ENCODE measurements at places on chromosomes 5 and 9.

DNA sequence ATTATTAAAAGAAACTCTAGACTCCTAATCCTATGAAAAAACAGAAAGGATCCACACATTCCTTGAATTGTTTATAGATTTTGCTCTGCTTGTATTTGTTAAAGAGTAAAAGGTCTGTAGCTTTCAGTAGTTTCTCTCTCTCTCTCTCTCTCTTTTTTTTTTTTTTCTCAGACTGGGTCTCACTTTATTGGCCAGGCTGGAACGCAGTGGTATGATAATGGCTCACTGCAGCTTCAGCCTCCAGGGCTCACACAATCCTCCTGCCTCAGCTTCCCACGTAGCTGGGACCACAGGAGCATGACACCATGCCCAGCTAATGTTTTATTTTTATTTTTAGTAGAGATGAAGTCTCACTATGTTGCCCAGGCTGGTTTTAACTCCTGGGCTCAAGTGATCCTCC lies 9.3 kb downstream of the UGT3A2 start:
- no peak for DNase-seq

- no peak for DNase-seq
Measured at GRCh38 chr5:150636391-150637244, 3.8 kb upstream of the SYNPO start.

DNA sequence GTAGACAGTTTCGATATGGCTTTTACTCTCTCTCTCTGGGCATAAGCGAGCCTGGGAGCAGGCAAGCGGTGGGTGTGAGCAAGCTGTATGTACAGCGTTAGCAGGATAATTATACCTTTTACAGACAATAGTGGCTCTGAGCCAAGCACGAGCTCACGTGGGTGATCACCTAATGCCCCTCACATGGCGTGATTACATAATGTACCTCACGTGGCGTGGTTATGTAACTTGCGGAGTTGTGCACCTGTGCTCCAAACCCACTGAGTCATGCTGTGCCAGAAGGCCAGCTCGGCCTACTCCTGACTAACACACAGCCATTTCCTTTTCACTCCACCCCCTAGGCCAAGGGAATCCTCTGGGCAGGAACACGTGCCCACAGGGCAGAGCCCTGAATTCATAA lies 797.2 kb downstream of the EFNA5 start:
- no peak for DNase-seq

DNA sequence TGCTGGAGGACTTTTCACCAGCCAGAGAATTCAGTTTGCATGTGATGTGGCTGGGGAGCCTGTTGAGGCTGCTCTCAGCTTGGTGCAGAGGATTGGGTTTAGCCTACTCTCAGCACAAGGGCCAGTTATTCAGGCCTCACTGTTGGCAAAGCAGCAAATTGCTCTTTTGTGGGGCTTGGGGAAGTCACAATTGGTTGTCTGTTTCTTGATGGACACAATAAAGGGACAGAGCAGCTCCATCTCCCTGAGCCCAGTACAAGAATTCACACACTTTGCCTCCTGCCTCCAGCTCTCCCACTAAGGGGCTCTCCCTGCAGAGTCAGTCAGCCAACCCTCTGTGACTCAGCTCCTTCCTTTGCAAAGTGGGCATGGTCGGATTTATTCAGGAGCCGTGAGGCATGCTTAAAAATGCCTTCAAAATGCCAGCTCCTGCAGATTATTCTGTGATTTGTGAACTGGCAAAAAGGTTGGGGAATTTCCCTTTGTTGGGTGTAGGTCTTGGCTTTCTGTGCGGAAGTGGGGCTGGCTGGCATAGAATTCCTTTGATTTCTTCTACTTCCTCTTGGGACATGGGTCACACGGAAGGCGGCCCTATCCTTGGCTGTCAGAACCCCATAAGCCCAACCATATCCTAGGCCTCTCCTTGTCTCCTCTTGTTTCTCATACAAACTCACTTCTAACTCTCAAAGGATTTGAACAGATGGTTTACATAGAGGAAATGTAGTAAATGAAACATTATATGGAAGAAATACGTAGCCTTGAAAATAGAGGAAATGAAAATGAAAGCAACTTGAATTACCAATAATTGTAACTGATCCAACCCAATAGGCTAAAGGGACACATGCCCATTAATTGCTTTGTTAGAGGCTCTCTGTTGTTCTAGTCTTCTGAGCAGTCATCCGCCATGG lies 118.7 kb upstream of the CD180 start:
- no peak for DNase-seq

- DNase-seq, result no peak
Measured at GRCh38 chr9:109117856-109118807, 1.6 kb downstream of the TMEM245 start.

DNA sequence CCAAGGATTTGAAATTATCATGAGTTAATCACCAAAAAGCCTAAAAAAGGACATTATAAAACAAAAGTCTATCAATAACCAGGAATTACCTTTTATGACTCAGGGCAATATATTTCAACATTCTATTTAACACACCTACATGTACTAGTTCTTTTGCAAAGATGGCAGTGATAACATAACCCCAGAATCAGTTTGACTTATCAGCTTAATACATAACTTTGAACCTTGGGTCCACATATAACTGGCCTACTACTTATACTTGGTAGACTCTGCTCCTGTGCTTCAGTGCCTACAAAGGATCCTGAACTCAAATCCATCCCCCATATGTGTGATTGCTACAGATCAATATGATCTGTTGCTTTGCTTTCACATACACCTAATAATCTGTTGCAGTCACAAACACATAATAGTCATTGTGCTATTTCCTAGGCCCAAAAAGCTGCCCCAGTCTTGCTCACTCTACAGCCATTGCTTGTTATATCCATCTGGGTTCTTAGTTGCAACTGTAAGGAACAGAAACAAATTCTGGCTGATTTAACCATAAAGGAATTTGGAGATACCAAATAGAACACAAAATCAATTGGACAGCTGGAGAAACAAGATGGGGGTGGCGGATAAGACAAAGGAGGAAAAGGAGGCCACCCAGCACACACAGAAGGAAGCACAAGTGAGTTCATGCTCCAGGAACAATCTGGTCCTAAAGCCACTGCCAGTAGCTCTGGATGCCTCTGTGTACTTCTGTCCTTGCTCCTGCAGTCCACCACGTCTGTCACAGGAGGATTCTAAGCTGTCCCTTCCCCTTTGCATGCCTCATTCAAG lies 25.5 kb downstream of the DEPDC1B start:
- DNase-seq, result no peak

DNA sequence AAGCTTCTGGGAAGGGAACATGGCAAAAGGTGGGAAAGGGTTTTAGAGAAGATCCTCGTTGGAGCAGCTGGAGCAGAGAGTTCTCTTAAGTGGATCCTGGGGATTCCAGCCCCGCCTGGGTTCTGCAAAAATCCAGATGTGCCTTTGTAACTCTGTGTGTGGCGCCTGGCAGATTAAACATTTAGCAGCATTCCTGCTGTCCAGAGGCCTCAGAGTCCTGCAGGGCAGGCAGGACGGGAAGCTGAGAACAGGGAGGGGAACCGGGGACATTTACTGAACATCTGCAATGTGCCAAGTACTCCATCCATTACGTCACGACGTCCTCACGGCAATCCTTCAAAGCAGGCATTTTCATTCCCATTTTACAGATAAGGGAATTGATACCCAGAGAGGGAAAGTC lies 6.0 kb downstream of the EIF4E1B start:
- no peak for DNase-seq

GRCh38 chr5:116466727-116467464 lies 107.7 kb downstream of the SEMA6A start:
- DNase-seq, result no peak

GRCh38 chr5:133247151-133247709 lies 195.4 kb downstream of the HSPA4 start:
- no peak for DNase-seq

- DNase-seq, result no peak
Measured at GRCh38 chr9:120071760-120072159, 508.2 kb downstream of the CDK5RAP2 start.

GRCh38 chr5:32583582-32584232 lies 1.6 kb upstream of the SUB1 start:
- no peak for DNase-seq

DNA sequence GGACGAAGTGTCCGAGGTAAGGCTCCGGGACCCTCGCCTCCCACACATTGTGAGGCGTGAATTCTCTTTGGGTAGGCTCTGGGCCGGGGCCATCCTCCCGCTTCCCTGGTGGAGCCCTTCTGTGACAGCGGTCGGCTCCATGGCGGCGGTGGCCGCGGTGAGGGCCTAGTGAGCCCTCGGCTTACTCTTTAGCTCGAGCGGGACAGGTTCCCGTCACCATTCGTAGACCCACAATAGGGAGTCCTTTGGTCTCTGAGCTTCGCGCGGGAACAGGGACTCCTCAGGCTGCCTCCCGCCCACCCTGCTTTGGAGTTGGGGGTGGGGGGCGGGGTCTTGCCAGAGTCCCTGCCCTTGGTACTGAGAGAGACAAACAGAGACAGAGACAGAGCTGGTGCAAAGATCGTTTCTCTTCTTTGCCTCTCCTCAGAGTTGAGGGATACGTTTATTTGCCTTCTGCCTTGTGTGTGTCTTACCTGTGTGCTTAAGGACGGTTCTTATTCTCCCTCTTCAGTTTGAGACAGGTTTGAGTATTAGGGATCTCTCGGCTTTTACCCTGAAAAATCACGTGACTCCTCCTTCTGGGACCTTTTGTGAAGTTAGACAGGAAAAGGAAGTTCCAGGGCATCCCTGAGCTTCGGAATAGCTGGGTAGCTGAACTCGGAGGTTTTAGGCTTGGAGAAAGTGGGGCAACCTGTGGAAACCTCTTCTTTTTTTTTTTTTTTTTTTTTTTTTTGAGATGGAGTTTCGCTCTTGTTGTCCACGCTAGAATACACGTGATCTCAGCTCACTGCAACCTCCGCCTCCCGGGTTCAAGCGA lies 833 bp downstream of the ANKHD1 start:
- no peak for DNase-seq

DNA sequence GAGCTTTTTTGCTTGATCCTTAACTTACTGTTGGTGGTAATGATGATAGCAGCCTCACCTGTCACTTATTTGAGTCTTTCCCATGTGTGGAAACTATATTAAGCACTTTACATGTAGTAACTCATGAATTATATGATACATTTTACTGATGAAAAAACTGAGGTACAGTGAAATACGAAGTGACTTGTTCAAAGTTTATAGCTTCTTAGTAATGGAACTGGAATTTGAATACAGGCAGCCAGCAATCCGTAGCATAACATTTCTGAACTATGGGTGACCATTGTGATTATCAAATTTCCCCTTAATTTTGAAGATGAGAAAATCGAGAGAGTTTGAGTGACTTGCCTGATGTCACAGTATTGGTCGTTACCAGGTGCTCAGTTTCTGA lies 17.3 kb downstream of the SCAMP1 start:
- DNase-seq, result no peak

- DNase-seq, result no peak
Measured at GRCh38 chr5:130316971-130317680, 412.9 kb downstream of the CHSY3 start.

DNA sequence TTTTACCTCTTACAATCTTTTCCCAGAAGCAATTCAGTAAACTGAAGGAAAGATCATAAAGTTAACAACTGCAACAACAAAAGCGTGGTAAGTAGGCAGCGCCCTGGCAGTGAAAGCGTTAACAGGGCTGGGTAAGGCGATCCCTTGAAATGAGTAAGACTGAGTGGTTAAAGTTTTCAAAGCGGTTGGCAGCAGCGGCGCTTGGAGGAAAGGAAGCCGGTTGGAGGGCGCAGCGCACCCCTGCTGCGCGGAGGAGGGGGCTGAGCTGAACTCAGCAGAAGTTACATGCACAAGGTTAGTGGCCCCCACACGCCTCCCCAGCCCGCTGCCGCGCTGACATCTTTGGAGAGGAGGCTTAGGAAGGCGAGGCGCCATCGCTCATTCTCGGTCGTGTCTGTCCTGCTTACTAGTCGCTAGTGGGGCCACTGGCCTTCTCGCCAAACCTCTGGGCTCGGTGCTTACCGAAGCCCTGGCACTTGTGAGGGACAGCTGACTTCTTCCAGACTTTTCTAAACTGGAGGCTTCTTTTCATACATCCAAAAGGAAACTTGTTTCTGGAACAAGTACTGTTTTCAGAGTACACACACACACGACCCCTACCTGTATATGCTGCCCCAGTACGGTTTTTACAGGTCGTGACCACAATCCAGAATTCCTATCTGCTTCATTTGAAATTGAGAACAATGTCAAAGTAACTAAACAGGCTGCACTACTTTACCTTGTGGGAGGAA lies at the start of gene SH3RF2:
TSS of gene SH3RF2 (plus strand) at position 178 of the 731 bp plus-strand sequence. CDS start 1,351 bp downstream, outside the sequence.
- no peak for DNase-seq

- no peak for DNase-seq
Measured at GRCh38 chr9:70641031-70641430, 226.6 kb upstream of the KLF9 start.

- no peak for DNase-seq
Measured at GRCh38 chr9:89036891-89037290, 45.6 kb downstream of the S1PR3 start.

DNA sequence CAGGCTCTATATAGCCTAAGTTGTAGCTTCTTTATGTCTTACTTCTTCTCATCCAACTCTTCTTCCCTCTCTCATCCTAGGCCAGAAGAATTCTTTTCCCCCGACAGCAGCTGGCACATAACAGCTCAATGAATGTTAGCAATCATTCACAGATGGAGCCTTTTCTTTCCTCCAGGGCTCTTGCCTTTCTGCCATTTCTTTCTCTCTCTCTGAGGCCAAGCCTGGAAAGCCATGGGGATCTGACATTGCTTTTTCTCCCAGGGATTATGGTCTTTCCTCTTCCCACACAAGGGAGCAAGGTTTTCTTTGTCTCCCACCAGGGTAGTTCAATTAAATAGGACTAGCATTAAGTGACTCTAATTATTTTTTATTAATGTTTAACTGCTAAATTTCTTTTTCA lies 20.5 kb downstream of the SMIM15 start:
- DNase-seq, result no peak

DNA sequence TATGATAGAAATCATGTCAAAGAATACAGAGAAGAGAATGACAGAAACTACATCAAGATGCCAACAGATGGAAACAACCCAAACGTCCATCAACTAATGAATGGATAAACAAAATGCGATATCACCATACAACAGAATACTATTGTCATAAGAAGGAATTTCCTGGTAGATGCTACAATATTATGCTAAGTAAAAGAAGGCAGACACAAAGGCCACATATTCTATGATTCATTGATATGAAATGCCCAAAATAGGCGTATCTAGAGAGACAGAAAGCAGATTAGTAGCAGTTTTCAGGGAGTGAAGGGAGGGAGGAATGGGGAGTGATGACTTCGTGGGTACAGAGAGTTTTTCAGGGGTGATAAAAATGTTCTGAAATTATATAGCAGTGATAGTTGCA lies 58.3 kb upstream of the AKNA start:
- DNase-seq, result no peak

DNA sequence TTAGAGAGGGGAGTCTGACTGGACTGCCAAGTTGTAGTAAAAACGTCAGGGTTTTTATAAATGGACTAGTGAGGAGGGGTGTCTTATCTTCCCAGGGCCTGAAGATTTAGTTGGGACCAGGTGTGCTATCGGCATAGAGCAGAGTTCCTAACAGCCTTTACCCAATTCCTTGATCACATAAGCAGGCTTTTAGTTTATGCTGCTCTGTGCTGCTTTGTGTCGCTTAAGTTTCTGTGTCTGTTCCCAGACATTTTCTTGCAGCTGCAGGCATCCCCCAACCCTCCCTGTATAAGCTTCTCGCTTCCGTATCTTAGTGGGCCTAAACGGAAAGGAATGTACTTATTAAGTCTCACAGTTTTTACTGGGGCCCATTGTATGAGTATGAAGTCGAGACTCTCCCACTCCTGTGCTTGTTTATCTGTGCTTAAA lies 2.6 kb upstream of the SMC5 start:
- DNase-seq, result no peak
